ENCODE measurements at places on chromosomes 13 and 19. TPM values are rescaled to one million over a fixed set of nuclear protein-coding genes. Genes with fewer than 3 reads are reported as not detected.

SHISA7 gene
- not detected for total RNA-seq

SCGB2B2 gene
- total RNA-seq = under 0.01 TPM

FFAR2 gene
- total RNA-seq = not detected

SIGLEC9 gene
- not detected for total RNA-seq

PRDX2 gene
- total RNA-seq = 244 TPM

MAP4K1 gene
- total RNA-seq = 0.36 TPM

CABP5 gene
- total RNA-seq = not detected

TLE2 gene
- 1.1 TPM for total RNA-seq

KCNJ14 gene
- total RNA-seq = 0.34 TPM

CLDND2 gene
- not detected for total RNA-seq

KMT2B gene
- total RNA-seq = 7.2 TPM

MCEMP1 gene
- total RNA-seq = not detected

CGB5 gene
- total RNA-seq = not detected

CFAP97D2 gene
- total RNA-seq = not detected

MBD3L2 gene
- total RNA-seq = not detected

DCLK1 gene
- total RNA-seq = 91.6 TPM

SYDE1 gene
- 61.4 TPM for total RNA-seq

IGFL2 gene
- not detected for total RNA-seq

ZNF345 gene
- 2.0 TPM for total RNA-seq

KRTDAP gene
- total RNA-seq = not detected

FOXO1 gene
- 15.3 TPM for total RNA-seq

LAIR1 gene
- total RNA-seq = not detected

RFPL4AL1 gene
- not detected for total RNA-seq

PIH1D1 gene
- 124 TPM for total RNA-seq

PABPC3 gene
- total RNA-seq = not detected

B3GNT3 gene
- not detected for total RNA-seq

TEX29 gene
- not detected for total RNA-seq

LTBP4 gene
- total RNA-seq = 20.4 TPM

MICU2 gene
- total RNA-seq = 50.3 TPM

CIC gene
- total RNA-seq = 24.1 TPM

ZNF221 gene
- 7.9 TPM for total RNA-seq

TMPRSS9 gene
- not detected for total RNA-seq

CGB1 gene
- not detected for total RNA-seq

COX7A1 gene
- total RNA-seq = not detected

PCDH20 gene
- under 0.01 TPM for total RNA-seq

ZNF575 gene
- 0.36 TPM for total RNA-seq

NTF4 gene
- total RNA-seq = not detected

TRAPPC5 gene
- total RNA-seq = 43.2 TPM

SIGLEC12 gene
- total RNA-seq = not detected

CATSPERD gene
- total RNA-seq = not detected

ERICH4 gene
- total RNA-seq = not detected
